ENCODE measurements at places on chromosomes 5 and 9. TPM values are rescaled to one million over a fixed set of nuclear protein-coding genes. Genes with fewer than 3 reads are reported as not detected.

- DNase-seq: no peak
Measured at GRCh38 chr5:96404191-96404867, 28.7 kb downstream of the PCSK1 start.

DNA sequence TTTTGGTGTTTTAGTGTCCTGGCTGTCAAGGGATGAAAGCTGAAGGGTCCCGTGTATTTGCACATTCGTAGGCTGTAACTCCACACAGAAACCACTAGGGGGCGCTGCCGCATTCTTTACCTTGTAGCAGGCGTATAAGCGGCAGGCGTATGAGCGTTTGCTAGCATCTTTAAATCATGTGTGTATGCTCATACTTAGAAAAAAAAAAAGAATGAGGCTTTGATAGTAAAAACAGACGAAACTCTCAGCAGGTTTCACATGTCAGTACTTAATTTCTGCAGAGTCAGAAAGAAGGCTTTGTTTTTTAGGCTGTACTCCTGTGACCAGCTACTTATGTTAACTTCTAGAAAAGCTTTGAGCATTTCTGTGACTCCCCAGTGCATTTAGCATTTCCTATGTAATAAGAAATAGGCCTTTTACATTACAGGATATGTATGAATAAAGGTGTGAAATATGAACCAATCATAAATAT lies 218.8 kb upstream of the ADAMTSL1 start:
- peak; percentile 92 for DNase-seq

- DNase-seq: no peak
Measured at GRCh38 chr9:98031935-98032334, 24.6 kb upstream of the NANS start.

- no peak for DNase-seq
Measured at GRCh38 chr9:99193466-99193821, 28.3 kb downstream of the ALG2 start.

- no peak for DNase-seq
Measured at GRCh38 chr9:81474125-81474524, 215.2 kb downstream of the TLE1 start.

- DNase-seq: no peak
Measured at GRCh38 chr5:135266303-135266635, 132.8 kb downstream of the MACROH2A1 start.

GRCh38 chr5:104513640-104514072 lies 951.1 kb upstream of the NUDT12 start:
- DNase-seq: no peak

DNA sequence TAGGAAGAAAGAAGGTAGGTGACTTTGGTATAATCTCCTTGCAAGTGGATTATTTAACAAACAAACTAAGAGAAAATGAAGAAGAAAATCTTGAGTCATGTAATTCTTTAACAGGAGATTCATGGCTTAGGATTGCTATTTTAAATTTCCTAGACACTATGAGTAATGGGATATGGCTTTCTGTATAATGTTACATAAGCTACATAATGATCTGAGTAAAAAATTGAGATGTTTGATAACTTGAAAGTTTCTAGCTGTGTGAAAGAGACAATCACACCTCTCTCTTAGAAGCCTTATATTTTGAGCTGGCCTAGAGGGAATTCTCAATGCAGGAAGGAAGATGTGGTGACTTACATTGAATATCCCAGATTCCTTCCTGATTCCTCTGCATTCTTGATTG lies 92.5 kb downstream of the CDH9 start:
- no peak for DNase-seq

DNA sequence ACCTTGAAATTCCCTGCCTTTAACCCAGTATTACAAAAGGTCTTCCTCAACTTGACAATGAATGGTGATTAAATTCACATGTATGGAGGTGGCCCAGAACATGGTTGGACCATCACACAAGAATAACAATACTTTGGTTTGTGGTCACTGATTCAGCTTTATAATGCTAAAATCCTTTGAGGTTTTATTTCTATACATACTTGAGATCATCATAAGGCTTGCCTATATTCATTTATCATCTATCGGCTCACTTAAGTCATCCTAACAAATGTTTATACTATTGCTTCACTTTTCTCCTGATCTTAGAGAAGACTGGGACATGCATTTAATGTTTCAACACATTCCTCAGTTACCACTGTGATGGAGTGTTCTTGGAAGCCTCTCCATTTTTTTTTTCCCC lies 191.3 kb downstream of the DMAC1 start:
- DNase-seq: no peak

GRCh38 chr5:7518947-7519560 lies 123.1 kb downstream of the ADCY2 start:
- DNase-seq: peak; percentile 44

DNA sequence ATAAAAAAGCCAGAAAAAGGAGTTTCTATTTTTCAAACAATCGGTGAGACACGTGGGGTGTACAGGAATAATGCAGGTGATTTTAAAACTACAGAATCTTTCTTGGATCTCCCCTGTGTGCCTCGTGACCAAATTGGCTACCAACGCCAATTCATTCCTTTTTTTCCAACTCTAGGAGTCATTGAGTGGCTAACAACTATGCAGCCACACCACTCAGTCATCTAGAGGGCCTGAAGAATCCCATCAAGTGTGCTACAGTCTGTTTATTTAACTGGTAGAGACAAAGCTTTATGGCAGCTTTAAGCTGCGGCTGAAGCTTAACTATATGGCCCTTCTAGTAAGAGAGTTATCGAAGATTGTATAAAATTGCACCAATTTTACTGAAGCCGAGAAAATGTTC lies 113.1 kb upstream of the NIPBL start:
- DNase-seq: no peak

Gene TRIM23
- 17.6 TPM for total RNA-seq

Gene TAS2R1
- not detected for total RNA-seq

Gene SHISAL2B
- total RNA-seq: not detected

Gene EFNA5
- total RNA-seq: 12.0 TPM

Gene SHB
- 36.0 TPM for total RNA-seq

Gene PKD2L2
- total RNA-seq: not detected

Gene PANK3
- total RNA-seq: 40.7 TPM

Gene PCDHB7
- total RNA-seq: 1.1 TPM
